Stimulated activated CD4-positive, alpha-beta T cell treated with anti-CD3 and anti-CD28 coated beads, Interleukin-2, amount 100 ng/mL, for 4 hours (primary cell): ENCODE measurements at places on chromosomes 16 and 17.

DNA sequence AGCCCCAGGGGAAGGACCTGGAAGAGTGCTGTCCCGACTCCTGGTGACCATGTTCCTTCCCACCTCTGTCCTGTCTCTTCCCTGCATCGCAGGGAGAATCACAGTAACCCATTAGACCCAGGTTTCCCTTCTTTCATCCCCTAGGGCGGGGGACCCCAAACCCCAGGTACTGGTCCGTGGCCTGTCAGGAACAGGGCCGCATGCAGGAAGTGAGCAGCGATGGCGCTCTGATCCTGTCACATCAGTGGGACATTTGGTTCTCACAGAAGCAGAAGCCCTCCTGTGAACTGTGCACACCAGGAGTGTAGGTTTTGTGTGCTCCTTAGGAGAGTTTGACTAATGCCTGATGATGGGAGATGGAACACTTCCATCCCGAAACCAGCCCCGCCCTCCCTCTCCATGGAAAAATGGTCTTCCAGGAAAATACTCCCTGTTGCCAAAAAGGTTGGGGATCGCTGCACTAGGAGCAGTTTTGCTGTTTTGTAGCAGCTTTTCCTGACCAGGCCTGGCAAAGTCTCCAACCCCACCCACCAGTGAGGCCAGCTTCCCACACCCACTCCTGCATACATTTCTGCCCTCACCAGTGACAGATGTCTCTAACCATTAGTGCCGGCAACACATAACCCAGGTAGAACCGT, 10.5 kb downstream of the MNT start:
- no peak for DNase-seq

DNA sequence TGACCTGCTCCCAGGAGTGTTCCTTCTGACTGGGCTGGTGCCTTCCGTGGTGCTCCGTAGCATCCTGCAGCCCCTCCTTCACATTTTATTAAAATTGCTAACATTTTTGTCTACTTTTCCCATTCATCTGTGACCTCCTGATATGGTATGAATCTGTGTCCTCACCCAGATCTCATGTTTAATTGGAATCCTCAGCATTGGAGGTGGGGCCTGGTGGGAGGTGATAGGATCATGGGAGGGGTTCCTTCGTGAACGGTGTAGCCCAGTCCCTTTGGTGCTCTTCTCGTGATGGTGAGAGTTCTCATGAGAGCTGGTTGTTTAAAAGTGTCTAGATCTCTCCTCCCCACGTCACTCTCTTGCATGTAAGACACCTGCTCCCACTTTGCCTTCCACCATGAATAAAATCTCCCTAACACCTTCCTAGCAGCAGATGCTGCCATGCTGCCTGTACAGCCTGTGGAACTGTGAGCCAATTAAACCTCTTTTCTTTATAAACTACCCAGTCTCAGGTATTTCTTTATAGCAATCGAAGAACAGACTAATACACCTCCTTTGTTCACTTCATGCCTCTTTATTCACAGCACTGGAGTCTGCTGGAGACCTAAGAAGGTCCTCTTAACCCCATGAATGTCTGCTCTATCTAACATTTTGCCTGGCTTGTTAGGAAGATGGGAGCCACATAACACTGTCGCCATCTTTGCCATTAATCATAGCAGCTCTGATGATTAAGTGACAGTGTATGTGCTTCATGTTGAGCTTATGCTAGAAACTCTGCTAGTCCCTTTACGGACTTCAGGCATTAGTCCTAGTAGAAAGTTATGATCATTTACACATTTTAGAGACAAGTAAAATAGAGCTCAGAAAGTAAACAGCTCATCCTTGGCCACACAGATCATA, 377.7 kb upstream of the MAF start:
- DNase-seq = no peak

DNA sequence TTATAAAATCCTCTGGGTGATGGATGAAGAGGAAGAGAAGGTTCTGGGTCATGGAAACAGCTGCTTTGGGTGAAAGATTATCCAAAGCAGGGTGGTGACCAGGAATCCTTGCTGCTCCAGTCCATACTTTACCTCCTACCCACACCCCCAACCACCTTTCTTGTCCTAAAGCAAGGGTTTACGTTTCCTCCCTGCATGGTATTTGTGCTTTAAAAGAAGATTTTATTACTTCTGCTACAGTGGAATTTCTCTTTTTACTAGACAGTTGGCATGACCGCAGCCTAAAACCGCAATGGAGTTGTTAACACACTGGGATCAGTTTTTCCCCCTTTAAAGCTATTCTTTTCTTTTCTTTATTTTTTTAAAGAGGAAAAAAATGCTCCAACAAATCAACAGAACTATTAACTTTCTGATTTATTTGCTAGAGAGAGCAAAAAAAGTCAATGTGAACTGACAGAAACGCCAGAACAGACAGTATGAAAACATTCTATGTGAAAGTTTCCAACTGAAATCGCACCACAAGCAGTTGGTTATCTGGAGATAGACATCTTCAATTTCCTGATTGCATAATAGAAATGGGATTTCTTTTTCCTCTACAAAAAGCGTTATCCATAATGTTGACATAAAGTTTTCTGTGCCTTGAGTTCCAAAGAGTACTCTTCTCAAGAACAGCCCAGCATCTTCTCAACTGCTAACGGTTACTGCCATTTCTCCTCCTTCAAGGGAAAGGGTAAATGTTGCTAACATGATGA, 236.0 kb downstream of the IRX3 start:
- DNase-seq = no peak

GRCh38 chr17:39651923-39652586, 13.1 kb upstream of the TCAP start:
- no peak for DNase-seq

GRCh38 chr17:59491353-59492090, 73.9 kb upstream of the DHX40 start:
- DNase-seq = no peak

DNA sequence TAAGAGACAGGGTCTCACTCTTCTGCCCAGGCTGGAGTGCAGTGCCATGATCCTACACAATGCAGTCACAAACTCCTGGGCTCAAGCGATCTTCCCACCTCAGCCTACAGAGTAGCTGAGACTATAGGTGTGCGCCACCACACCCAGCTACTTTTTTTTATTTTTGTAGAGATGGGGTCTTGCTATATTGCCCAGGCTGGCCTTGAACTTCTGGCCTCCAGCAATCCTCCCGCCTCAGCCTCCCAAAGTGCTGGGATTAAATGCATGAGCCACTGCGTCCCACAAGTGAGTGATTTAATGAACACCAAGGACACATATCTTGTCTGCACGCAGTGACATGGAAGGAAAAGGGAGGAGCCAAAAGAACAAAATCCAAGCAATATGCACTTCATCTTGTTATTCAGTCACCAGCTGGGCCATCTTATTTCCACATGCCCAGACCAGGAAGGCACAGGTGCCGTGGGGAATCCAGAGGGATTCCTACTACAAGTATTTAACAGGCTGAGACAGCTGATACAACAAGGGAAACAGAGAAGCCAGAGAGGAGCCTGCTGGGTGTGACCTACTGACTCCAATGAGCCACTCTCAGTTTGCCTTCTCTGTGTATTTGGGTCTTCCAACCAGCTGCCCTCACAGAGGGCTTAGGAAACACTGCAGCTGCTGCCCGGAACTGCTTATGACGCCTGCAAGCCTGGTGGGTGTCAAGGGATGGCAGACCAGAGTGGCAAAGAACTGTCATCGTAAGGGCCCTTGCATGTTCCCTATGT, 17.0 kb downstream of the LSM12 start:
- DNase-seq = no peak

DNA sequence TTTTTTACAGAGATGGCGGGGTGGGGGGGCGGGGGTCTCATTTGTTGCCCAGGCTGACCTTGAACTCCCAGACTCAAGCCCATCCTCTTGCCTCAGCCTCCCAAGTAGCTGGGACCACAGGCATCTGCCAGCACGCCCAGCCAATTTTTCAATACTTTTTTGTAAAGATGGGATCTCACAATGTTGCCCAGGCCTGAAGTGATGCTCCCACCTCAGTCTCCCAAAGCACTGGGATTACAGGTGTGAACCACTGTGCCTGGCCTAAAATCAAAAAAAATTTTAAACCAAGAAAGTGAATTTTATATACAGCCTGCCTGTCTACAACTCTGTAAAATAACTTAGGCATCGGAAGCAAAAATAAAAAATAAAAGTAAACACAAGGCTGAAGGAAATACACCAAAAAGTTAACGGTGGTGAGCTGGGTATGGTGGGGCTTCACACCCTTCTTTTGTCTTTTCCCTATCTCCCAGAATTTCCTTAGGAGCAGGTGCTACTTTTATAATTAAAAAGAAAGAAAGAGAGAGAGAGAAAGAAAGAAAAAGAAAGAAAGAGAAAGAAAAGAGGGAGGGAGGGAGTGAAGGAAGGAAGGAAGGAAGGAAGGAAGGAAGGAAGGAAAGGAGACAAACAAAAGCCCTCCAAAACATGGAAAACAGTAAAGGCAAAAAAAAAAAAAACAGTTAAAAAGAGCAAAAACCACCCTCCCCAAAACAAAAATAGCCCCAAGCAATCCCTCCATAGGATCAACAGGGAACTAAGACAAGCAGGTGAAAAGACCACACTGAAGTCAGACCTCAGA, 51.4 kb downstream of the TBC1D16 start:
- DNase-seq = no peak

- DNase-seq = no peak
Measured at GRCh38 chr16:21628772-21629171, 23.6 kb downstream of the IGSF6 start.

- DNase-seq = peak; percentile 41
Measured at GRCh38 chr16:1300664-1301476, 8.6 kb upstream of the UBE2I start.

GRCh38 chr16:22075776-22076175, 16.6 kb upstream of the VWA3A start:
- no peak for DNase-seq

DNA sequence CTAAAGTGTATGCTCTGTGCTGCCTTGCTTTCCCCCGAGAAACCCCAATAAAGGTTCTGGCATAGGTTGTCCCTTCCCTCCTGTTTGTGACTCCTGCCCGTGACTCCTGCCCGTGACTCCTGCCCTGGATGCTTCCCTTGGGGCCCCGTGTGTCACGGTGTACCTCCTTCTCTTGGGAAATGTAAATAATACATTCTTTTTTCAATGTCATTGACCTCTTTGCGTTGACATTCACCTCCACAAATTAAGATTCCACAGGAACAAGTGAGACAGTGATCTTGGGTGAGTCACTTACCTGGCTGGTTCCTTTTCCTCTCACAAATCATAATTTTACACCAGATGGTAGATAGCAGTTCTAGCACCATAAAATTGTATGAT, 632 bp downstream of the CCL15 start:
- no peak for DNase-seq

GRCh38 chr17:63335831-63336230, 110.3 kb downstream of the CYB561 start:
- DNase-seq = no peak

GRCh38 chr16:11291091-11291703, 10.1 kb upstream of the PRM1 start:
- no peak for DNase-seq

DNA sequence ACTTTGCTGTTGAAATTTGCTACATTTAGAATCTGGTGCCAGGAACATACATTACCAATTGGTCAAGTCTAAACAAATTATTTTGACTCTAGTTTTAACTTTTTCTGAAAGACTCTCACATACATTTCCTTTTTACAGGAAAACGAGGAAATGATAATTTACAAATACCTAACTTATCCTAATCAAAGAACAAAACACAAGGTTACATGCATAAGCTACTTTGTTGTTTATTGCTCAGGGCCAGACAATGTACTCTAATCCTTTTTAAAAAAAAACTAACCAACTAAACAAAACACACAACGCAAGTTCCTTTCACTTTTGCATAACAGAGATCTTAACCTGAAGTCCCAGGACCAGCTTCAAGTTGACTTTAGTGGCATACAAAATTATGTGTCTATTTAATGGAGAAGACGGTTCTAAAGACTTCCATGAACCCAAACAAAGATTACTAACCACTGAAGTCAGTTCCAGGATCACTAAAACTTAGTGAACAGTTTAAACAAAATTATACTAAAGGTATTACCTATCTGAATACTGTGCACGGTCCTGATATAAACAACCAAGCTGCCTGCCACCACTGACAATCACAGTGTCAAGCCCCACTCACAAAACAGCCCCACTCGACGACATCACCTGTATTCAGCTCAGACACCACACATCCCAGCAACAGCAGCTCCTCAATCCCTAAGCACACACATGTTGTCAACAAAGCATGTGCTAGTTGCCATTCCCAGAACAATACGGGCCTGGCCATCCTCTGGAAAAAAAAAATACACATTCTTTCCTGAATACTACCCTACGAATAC, 1.9 kb downstream of the ZNF652 start:
- DNase-seq = no peak
